ENCODE measurements at places on chromosomes 5 and 9.

- DNase-seq = no peak
These were observed 91.8 kb upstream of the GPR151 start for GRCh38 chr5:146607659-146608332.

DNA sequence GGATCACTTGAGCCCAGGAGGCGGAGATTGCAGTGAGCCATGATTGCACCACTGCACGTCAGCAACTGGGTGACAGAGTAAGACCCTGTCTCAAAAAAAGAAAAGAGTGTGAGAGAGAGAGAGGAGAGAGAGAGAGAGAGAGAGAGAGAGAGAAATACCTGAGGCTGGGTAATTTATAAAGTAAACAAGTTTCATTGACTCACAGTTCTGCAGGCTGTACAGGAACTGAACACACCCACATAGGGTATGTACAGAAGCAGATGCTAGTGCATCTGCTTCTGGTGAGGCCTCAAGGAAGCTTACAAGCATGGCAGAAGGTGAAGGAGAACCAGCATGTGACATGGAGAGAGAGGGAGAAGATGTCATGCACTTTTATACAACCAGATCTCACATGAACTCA is 46.4 kb upstream of the CHD1 start:
- DNase-seq = no peak

DNA sequence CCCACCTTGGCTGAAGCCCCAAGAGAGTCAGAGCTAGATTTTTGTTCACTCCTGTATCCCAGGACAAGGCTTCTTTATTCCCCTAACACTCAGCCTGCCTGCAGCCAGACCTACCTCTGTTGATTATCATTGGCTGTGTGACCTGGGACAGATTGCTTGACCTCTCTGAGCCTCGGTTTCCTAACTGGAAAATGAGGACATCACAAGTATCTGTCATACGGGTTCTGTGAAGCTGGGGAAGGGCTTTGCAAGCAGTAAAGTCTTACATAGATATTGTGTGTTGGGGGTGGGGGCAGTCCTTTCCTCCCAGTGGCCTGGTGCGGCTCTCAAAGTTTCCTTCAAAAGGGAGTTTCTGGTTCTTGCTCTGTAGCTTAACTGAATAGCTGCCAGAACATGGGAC is 2.5 kb upstream of the NEK6 start:
- no peak for DNase-seq

- DNase-seq = no peak
These were observed 95.4 kb upstream of the DAB2 start for GRCh38 chr5:39520232-39520572.

GRCh38 chr5:32953694-32954093 is 242.6 kb downstream of the NPR3 start:
- no peak for DNase-seq

All from effector CD8-positive, alpha-beta T cell (primary cell).